Lung (tissue), 17 donors: ENCODE measurements at places on chromosomes 2 and 18. TPM values are rescaled to one million over a fixed set of nuclear protein-coding genes. Genes with fewer than 3 reads are reported as not detected.

DNA sequence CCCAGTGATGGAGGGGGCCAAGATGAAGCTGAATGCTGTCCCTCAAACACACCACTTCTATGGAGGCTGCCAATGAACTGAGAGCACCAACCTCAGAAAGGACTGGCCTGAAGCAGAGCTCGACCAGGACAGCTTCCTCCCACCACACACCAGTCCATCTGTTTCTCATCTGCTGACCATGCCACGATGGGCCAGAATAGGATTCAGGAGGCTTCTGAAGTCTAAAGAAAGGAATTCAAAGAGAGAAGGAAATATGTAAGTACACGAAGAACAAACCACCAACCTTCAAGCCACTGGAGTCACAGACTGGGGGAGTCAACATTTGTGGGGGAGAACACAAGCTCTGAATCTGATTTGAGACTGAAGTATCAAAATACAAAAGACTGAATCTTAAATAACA lies 157.6 kb upstream of the CCDC68 start:
- no peak overlapping the region for H3K27ac ChIP-seq
- no peaks in the 10 kb centered on the region for H3K27me3 ChIP-seq
- DNase-seq = no peak
- H3K36me3 ChIP-seq = no peaks in the 10 kb centered on the region
- no peak overlapping the region for H3K4me3 ChIP-seq

GRCh38 chr2:161839926-161840325 lies 215.7 kb downstream of the SLC4A10 start:
- DNase-seq = peak; percentile 82
- no peak overlapping the region for H3K4me3 ChIP-seq
- no peak overlapping the region for H3K27ac ChIP-seq

GRCh38 chr2:141438536-141438935 lies 692.3 kb downstream of the LRP1B start:
- no peak overlapping the region for H3K4me3 ChIP-seq
- H3K27ac ChIP-seq = no peak overlapping the region
- no peaks in the 10 kb centered on the region for H3K27me3 ChIP-seq
- no peaks in the 10 kb centered on the region for H3K36me3 ChIP-seq
- DNase-seq = no peak

The ZC3H8 gene
- total RNA-seq = 24.9 TPM

The PPP1R7 gene
- 65.5 TPM for total RNA-seq

The POMC gene
- total RNA-seq = 3.2 TPM
